ENCODE measurements at places on chromosomes 1 and 21. TPM values are rescaled to one million over a fixed set of nuclear protein-coding genes. Genes with fewer than 3 reads are reported as not detected.

Gene HCN3
- 1.9 TPM for total RNA-seq

Gene ITGB2
- total RNA-seq: 45.7 TPM

Gene PLXNA2
- total RNA-seq: 16.2 TPM

Gene FBLIM1
- total RNA-seq: 74.1 TPM

Gene ACTA1
- total RNA-seq: not detected

Gene SLAMF6
- not detected for total RNA-seq

Measured in PC-3 (cell line).